NCI-H2171 (cell line): ENCODE measurements at places on chromosomes 7 and 10.

- DNase-seq, result no peak
Observed at GRCh38 chr7:91420606-91421005, 156.4 kb downstream of the FZD1 start.

DNA sequence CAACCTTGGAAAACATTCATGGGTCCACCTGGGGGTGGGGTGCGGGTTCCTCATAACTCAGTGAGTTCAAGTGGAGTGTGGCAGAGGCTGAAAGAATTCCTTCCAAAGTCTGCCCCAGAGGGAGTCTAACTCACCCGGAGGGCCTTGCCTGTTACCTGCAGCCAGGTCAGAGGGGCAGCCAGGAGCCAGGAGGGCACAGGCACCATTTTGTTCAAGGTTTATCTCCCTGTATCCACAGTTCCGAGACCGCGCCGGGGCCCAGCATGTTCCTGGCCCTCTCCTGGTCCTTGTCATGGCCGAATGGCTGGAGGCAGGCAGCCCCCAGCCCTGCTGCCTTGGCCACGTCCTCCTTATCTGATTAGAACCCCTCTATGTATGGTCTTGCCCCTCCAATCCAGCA, 11.4 kb upstream of the DOCK1 start:
- DNase-seq, result no peak

DNA sequence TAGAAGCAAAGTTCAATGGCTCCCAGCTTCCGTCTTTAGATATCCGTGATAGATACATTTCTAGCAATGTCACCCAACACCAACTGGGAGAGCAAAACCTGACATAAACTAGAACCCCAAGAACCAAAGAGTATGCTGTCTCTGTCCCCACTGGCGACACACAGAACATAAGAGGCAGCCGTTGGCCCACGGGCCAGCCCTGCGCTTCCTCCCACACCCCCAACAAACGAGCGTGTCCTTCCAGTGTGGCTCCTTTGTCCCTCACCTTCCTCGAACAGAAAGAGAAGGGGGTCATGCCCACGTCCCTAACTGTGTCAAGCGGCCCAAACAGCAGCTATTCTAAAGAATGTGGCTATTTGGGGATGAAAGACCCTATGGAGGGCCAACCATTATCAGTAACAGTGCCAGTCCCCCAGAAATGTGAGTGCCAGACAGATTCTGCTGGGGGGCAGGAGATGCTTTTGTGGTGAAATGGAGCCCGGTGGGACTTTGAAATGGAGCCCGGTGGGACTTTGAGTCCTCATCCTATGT, 171.9 kb downstream of the USP6NL start:
- DNase-seq, result no peak

DNA sequence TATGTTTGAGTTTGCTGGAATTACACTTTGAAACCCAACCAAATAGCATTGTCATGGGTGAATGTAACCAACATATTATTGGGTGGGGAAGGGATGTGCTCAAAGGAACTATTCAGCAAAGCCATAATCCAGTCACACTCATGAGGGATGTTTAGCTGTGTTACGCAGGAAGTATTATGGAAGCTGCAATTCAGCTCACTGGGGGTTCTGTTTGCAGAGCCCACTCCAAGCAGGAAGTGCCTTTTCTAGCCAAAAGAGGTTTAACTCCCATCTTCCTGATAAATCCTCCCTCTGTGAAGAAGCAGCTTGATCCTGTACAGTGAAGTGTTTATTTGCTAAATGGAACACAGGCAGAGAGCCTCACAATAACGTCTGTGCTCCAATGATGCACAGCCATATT, 172.5 kb downstream of the GLI3 start:
- DNase-seq, result no peak

- no peak for DNase-seq
Observed at GRCh38 chr7:22564511-22565045, 64.6 kb upstream of the STEAP1B start.

DNA sequence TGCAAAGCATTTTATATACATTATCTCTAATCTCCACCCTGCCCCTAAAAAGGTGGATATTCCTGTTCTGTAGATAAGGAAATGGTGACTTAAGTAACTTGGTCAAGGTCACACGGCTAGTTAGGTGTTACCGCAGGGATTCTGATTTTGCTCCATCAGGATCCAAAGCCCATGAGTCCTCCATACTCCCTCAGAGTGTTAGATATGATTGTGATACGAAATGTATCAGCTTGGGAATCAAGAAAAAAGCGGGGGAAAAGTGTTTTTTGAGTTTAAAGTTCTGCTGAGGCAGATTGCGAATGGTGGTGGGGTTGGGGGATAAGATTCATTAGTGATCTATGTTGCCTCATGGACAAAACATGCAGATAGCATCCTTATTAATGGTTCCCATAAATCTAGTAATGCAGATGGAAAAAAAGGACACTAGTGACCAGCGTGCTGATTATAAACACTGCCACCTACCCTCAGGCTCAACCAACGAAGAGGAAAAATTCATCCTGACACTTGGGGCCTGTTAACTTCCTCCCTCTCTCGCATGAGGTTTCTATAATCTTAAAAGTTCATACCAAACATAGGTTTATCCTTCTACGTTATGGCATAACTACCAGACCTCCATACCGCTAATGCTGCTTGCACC, 2.3 kb downstream of the ICA1 start:
- DNase-seq, result no peak

DNA sequence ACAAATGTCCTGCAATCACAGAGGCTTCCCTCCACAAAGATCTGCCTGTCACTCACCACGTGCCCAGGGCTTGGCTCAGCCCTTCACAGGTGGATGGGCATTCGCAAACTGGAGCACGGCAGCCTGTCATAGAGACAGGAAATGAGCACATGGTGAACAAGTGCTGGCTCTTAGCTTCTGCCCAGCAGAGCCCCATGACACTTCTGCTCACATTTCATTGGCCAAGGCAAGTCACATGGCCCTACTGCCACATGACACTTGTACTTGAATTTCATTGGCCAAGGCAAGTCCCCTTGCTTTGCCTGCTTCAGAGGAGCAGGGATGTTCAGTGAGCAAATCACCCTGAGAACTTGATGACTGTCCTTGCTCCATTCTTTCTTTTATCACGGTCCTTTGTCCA, 110.8 kb upstream of the PPP2R2D start:
- peak; percentile 9 for DNase-seq

- no peak for DNase-seq
Observed at GRCh38 chr7:99365318-99366141, 9.0 kb upstream of the ARPC1B start.

DNA sequence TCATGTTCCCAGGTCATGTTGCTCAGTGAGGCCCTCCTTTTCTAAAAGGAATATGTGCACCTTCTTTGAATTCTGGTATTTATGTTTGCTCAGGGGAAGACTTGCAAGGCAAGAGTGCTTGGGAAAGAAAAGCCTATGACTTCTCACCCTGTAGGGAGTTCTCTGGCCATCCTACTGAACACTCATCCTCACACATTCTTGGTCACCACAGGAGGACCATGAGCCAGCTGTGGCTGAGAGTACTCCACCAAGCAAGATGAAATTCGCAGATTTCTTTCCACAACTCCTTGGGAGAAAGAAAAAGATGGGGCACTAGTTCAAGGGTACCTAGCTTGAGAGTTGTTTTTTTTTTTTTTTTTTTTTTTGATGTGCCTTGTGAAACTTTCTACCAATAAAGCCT, 179.6 kb downstream of the FZD1 start:
- DNase-seq, result no peak

DNA sequence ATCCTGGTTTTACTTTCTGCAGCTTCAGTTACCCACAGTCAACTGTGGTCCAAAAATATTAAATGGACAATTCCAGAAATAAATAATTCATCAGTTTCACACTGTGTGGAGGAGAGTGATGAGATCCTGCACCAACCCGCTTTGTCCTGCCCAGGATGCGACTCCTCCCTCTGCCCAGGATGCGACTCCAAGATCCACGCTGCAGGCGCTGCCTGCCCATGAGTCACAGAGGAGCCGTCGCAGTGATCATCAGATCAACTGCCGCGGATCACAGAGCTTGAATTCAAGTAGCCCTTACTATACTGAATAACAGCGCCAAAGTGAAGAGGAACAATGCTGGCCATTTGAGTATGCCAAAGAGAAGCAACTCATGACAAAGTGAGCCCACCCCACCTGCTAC, 61.5 kb downstream of the GRB10 start:
- no peak for DNase-seq

GRCh38 chr7:68401313-68401712, 1197.0 kb upstream of the AUTS2 start:
- no peak for DNase-seq
